ENCODE measurements at places on chromosomes 2 and 18.

DNA sequence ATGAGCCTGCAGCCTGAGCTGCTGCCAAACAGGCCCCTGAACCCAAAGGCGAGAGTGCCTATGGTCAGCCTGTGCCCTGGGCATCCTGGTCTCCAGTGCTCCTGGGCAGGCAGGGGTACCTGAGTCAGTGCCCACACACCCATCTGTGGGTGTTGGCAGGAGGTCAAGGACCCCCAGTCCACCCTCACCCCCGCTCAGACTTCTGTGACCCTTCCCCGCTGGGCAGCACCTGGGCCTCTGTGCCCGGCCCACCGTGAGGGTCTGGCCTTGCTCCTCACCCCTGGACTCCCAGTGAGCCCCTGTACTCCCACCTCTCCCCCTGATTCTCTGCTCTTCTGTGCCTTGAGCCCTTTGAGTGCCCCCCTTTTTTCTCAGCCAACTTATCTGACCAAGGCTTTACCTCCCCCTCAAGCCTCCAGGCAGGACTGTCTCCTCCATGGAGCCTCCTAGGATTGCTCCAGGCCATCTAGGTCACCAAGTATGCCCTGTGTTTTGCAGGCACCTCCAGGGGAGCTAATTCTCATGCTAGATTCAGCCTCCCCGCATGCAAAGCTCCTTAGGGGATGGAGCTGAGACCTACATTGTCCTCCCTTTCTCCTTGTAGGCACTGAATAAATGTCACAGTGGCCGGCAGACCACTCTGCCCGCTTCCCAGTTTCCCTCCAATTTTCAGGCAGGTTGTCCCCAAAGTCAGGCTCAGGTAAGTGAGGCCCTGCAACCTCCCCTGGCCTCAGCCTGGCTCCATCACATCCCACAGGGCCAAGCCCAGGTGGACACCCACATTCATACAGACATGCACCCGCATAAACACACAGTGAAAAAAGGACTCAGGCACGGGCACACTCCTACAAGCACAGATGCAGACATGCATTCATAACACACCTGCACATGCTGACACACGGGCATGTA lies 21.9 kb upstream of the PTMA start:
- DNase-seq: no peak

GRCh38 chr2:229779650-229780049 lies 65.3 kb upstream of the DNER start:
- no peak for DNase-seq

GRCh38 chr2:239943571-239943970 lies 81.6 kb downstream of the NDUFA10 start:
- no peak for DNase-seq

DNA sequence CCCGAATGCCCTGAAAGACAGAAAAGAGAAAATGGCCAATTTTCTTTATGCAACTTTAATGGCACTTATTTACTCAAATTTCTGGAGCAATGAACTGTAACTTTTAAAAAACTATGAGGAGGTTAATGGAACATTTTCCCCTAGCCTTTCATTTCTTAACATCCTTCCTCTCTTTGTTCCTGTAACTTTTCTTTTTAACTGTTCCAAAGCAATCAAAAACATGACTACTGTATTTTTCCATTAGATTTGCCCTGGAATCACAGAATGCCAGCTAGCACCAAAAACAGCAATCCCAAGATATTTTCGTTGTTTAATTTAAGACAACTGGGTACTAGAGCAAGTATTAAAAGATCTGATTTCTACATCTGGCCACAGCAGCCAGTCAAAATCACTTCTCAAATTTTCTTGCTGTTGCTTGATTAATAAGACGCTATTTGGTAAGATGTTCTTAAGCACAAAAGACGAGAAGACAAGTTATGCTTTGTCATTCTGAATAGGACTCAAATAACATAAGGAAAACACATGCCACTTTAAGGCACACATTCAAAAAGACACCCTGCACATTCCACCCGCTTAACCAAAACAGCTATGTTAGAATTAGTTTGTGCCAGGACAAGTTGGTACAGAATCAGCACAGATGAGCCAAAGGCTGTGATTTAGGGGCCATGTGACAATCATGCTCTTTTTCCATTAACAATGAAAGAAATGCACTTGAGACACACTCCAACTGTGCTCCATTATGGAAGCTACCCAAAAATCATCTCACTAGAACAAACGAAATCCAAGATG lies 3.6 kb downstream of the STARD7 start:
- no peak for DNase-seq

All from AG04450 (cell line).